ENCODE measurements at places on chromosomes 5 and 9.

DNA sequence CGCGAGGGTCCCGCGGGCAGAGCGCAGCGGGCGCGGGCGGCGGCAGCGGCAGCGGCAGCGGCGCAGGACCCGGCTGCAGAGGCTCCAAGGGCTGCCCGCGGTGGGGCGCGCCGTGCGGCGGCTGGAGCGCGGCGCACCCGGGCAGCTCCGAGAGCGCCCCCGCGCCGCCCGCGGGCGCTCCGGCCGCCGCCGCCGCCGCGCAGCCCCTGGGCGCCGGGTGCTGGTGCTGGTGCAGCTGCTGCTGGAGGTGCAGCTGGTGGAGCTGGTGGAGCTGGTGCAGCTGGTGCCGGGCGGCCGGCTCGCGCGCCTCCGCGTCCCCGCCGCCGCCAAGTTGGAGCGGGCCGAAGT lies 644 bp downstream of the IER5L start:
- H3K4me1 ChIP-seq: peaks cover 4% of the 10 kb centered on the region
- no peaks in the 10 kb centered on the region for H3K27me3 ChIP-seq
- no peak for DNase-seq
- H3K27ac ChIP-seq: peak overlapping the region; percentile 95
- no peaks in the 10 kb centered on the region for H3K36me3 ChIP-seq

GRCh38 chr9:26856413-26857032 lies 36.1 kb downstream of the CAAP1 start:
- no peak overlapping the region for H3K4me3 ChIP-seq
- no peaks in the 10 kb centered on the region for H3K4me1 ChIP-seq
- no peaks in the 10 kb centered on the region for H3K27me3 ChIP-seq
- no peak overlapping the region for H3K27ac ChIP-seq

- DNase-seq: no peak
- H3K4me3 ChIP-seq: no peak overlapping the region
- H3K27ac ChIP-seq: peak overlapping the region; percentile 15
- H3K4me1 ChIP-seq: peaks cover 7% of the 10 kb centered on the region
- no peaks in the 10 kb centered on the region for H3K27me3 ChIP-seq
Observed at GRCh38 chr9:4894076-4894475, 91.0 kb upstream of the JAK2 start.

DNA sequence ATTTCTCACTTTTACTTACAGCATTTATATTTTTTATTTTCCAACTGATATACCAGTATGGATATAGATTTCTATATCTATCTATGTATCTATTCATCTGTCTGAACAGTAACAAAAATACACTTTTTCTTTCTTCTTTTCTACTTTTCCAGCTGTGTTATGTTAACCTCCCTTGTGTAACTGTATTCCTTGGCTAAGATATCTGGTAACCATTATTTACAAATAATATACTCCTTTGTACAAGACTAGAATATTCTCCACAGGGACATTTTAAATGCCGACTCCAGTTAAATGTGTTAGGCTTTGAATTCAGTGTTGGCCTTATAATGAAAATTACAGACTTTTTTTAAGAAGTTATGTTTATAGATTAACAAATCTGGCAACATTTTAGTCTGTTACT lies 168.7 kb downstream of the XRCC4 start:
- H3K27me3 ChIP-seq: no peaks in the 10 kb centered on the region
- H3K4me3 ChIP-seq: no peak overlapping the region
- H3K27ac ChIP-seq: no peak overlapping the region
- no peaks in the 10 kb centered on the region for H3K36me3 ChIP-seq
- DNase-seq: no peak
- H3K4me1 ChIP-seq: peaks cover 14% of the 10 kb centered on the region

DNA sequence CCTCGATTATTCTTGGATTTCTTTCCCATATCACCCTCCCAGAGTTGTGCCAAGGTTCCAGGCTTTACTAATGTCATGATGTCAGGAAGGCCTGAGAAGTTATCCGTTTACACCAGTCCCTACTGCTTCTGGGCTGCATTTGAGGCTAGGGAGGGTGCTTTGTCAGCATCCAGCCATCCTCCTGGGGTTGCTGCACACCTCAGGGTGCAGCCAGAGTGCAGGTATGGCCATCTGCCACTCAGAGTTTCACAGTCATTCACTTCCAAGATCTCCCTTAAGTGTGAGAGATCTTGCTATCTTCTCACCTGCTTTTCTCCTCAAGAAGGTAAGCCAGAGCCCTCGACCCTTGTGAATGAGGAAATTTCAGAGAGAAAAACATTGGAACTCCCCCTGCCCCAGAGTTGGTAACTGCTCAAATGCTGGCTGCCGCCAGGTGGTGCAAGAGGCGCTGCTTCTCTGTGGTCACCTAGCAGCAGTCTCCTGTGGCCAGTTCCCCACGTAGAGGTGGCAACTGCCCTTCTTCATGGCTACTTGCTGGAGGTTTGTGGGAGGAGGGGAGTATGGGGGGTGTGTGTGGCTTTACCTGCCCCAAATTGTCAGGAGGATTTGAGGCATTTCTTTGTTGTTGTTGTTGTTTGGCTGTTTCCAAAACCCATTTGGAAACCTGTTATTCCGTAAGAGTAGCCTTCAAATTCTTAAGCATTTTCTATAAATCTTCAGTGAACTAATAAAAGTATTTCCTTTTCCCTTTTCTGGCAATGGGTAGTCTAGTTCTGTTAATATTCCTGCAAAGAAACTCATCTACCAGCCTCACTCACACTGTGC lies 259.6 kb upstream of the DMRT1 start:
- peaks cover 7% of the 10 kb centered on the region for H3K4me1 ChIP-seq
- no peaks in the 10 kb centered on the region for H3K27me3 ChIP-seq
- H3K4me3 ChIP-seq: no peak overlapping the region

- no peaks in the 10 kb centered on the region for H3K4me1 ChIP-seq
- H3K27ac ChIP-seq: no peak overlapping the region
- no peaks in the 10 kb centered on the region for H3K27me3 ChIP-seq
- DNase-seq: no peak
- no peak overlapping the region for H3K4me3 ChIP-seq
Observed at GRCh38 chr9:18126831-18127498, 347.0 kb upstream of the ADAMTSL1 start.

DNA sequence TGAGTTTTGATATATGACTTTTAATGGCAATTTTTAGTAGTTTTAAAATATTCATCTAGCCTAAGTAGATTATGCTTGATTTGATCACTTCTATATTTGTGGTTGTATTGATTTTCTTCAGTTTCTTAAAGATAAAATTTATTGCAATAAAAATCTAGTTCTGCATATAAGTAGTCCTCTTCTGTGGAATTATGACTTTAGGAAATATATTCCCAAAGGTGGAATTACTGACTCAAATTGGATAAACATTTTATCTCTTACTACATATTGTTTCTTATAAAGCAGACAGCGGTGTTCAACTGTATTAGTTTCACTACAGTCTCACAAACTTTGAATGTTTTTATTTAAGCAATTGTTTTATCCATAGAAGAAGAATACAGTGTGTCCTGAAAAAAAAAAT lies 883.0 kb upstream of the SEMA6A start:
- no peaks in the 10 kb centered on the region for H3K36me3 ChIP-seq
- DNase-seq: no peak
- no peak overlapping the region for H3K4me3 ChIP-seq
- no peak overlapping the region for H3K27ac ChIP-seq

DNA sequence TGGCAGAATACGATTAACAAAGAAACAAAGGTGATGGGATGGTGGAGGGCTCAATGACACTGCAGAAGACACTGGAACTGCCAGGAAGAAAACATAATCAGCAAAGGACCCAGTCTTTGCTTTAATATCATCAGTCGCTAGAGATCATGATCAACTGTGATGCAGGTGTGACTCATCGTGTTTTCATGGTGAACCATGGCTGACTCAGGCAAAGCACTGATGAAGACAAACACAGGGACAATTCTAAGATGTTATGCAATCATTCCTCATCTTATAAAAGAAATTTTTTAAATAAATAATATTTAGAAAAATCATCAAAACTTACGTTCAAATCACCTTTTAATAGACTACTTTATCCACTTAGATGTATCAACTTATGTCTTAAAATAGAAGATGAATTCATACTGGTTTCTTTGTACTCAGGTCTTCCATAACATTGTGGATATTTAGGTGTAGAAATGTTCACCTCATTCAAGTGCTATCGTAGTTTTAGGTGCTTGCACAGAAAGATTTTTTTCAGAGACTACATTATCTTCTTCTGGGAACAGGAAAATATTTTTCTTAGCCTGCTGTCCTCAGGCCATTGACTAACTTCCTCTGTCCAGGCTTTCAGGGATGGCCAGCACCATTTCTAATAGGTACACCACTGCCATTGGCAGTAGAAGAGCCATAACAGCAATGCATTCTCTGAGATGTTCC lies 673.4 kb upstream of the MEF2C start:
- peak overlapping the region; percentile 60 for H3K27ac ChIP-seq
- H3K27me3 ChIP-seq: no peaks in the 10 kb centered on the region
- no peak overlapping the region for H3K4me3 ChIP-seq
- H3K4me1 ChIP-seq: peaks cover 12% of the 10 kb centered on the region
- peak; percentile 73 for DNase-seq
- no peaks in the 10 kb centered on the region for H3K36me3 ChIP-seq

GRCh38 chr5:15518786-15519185 lies 18.8 kb downstream of the FBXL7 start:
- no peak for DNase-seq
- H3K36me3 ChIP-seq: no peaks in the 10 kb centered on the region
- no peak overlapping the region for H3K27ac ChIP-seq

GRCh38 chr5:148397968-148398595 lies 14.3 kb downstream of the FBXO38 start:
- no peaks in the 10 kb centered on the region for H3K27me3 ChIP-seq
- DNase-seq: no peak
- H3K27ac ChIP-seq: peak overlapping the region; percentile 9
- no peak overlapping the region for H3K4me3 ChIP-seq
- H3K4me1 ChIP-seq: peaks cover 37% of the 10 kb centered on the region

GRCh38 chr5:79023348-79023747 lies 38.2 kb upstream of the ARSB start:
- DNase-seq: no peak
- no peaks in the 10 kb centered on the region for H3K4me1 ChIP-seq
- H3K27me3 ChIP-seq: no peaks in the 10 kb centered on the region
- no peak overlapping the region for H3K27ac ChIP-seq
- no peaks in the 10 kb centered on the region for H3K36me3 ChIP-seq

GRCh38 chr5:133385346-133385745 lies 227.0 kb downstream of the FSTL4 start:
- H3K27me3 ChIP-seq: peaks cover 6% of the 10 kb centered on the region
- no peaks in the 10 kb centered on the region for H3K4me1 ChIP-seq
- DNase-seq: no peak
- no peak overlapping the region for H3K27ac ChIP-seq

GRCh38 chr5:112156211-112156610 lies 262.9 kb downstream of the EPB41L4A start:
- no peak overlapping the region for H3K27ac ChIP-seq
- H3K27me3 ChIP-seq: no peaks in the 10 kb centered on the region
- no peak overlapping the region for H3K4me3 ChIP-seq
- peaks cover 2% of the 10 kb centered on the region for H3K36me3 ChIP-seq

- no peaks in the 10 kb centered on the region for H3K4me1 ChIP-seq
- no peak overlapping the region for H3K4me3 ChIP-seq
- no peak for DNase-seq
- no peak overlapping the region for H3K27ac ChIP-seq
Observed at GRCh38 chr5:180668835-180669596, 19.6 kb upstream of the FLT4 start.

DNA sequence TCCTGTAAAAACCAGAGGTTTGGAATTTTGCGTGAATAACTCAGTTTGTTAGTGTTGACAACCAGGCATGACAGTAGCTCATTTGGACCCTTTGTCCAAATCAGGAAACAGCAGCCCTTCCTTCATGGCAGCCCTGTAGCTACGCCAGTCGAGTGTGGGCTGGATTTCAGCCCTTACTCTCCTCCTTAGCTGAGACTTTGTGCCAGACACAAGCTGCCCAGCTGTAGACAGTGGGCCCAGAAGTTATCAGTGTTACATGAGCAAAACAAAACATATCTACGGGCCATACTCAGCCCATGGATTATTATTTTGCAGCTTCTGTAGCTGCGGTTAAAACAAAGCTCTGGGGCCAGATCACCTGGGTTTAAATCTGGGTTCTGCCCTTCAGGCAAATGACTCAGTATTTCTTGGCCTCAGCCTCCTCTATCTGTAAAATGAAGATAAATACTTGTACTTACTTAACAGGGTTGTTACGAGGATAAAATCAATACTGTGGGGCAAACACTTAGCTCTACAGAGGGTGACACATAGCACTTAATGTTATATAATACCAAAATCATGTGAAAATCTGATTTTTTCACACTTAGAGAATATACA lies 76.9 kb downstream of the GHR start:
- DNase-seq: no peak
- no peak overlapping the region for H3K4me3 ChIP-seq
- peaks cover 10% of the 10 kb centered on the region for H3K4me1 ChIP-seq
- H3K36me3 ChIP-seq: no peaks in the 10 kb centered on the region
- H3K27me3 ChIP-seq: no peaks in the 10 kb centered on the region

GRCh38 chr9:134413112-134413715 lies 87.0 kb downstream of the RXRA start:
- H3K27ac ChIP-seq: peak overlapping the region; percentile 47
- no peak overlapping the region for H3K4me3 ChIP-seq
- DNase-seq: no peak
- peaks cover 27% of the 10 kb centered on the region for H3K4me1 ChIP-seq

DNA sequence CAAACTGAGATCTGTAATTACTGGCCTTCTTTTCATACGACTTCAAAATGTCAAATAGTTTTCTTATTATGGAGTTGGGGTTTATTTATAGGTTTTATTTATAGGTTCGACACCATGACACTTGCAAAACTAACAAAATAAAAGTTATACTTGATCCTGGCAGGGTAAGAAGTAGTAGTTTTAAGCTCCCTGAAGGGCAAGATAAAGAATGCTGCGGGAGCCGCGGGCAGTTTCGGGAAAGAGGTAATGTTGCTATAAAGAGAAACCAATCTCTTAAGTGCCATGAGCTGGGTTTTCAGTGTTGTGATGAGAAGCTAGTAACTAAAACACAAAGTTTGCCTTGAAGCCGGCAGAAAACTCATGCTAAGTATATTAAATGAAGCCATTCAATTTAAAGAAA lies 24.8 kb downstream of the PTPN3 start:
- no peak overlapping the region for H3K4me3 ChIP-seq
- H3K4me1 ChIP-seq: peaks cover 60% of the 10 kb centered on the region
- no peak overlapping the region for H3K27ac ChIP-seq
- no peaks in the 10 kb centered on the region for H3K27me3 ChIP-seq
- peaks cover 8% of the 10 kb centered on the region for H3K36me3 ChIP-seq

GRCh38 chr9:92098638-92099037 lies 16.6 kb downstream of the SPTLC1 start:
- H3K27ac ChIP-seq: peak overlapping the region; percentile 77
- H3K27me3 ChIP-seq: no peaks in the 10 kb centered on the region
- H3K36me3 ChIP-seq: peaks cover 25% of the 10 kb centered on the region
- peaks cover 28% of the 10 kb centered on the region for H3K4me1 ChIP-seq

DNA sequence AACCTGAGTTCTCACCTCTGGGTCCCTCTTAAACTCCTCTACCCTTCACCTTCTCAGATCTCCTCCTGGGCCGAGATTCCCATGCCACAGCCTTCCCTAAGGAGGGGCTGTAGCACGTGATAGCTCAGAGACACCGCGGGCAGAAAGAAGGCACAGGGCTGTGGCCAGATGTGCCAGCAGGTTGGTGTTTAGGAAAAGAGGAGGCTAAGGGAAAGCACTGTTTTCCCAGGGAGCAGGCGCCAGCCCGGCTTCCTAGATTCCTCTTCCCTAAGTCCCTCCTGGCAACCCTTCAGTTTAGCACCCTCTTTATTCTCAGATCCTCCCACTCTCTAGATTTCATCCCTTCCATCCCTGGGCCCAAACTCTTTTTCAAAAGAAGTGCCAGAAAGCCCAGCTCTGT lies 59.4 kb upstream of the CCNG1 start:
- H3K4me1 ChIP-seq: peaks cover 9% of the 10 kb centered on the region
- H3K27ac ChIP-seq: no peak overlapping the region
- no peaks in the 10 kb centered on the region for H3K36me3 ChIP-seq
- no peak for DNase-seq
- no peak overlapping the region for H3K4me3 ChIP-seq

All from RWPE2 (cell line).